ENCODE measurements at places on chromosomes 13 and 19.

GRCh38 chr19:12828494-12828893 lies 5.9 kb downstream of the RTBDN start:
- DNase-seq, result peak; percentile 36

GRCh38 chr19:1028062-1028926 lies 1.9 kb downstream of the CNN2 start:
- peak; percentile 77 for DNase-seq

DNA sequence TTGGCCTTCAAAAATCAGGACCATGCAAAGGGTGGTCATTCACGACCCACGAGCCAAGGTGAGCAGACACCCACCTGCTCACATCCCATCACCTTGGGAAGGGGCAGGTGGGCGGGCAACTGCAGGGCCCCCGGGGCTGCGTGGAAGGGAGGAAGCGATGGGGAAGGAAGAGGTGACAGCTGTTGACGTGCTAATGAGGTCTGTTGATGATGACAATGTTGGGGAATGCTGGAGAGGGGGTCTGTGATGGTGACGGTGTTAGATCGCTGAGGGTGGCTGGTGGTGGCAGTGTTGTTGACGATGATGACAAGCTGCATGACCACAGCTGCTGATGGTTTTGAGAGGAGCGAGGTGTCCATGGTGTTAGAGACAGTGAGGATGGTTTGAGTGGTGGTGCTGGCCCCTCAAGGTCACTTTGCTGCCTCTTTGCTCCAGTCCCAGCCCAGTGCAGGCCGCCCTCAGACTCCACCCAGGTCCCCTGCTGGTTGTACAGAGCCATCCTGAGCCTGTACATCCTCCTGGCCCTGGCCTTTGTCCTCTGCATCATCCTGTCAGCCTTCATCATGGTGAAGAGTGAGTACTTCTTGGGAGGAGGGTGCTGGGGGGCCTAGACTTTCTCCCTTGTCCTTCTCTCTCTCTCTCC lies 900 bp downstream of the MCEMP1 start:
- no peak for DNase-seq

- DNase-seq, result peak; percentile 32
These were observed 1.0 kb upstream of the PGLS start for GRCh38 chr19:17510220-17510993.

GRCh38 chr19:51407511-51408131 lies 9.8 kb downstream of the SIGLEC10 start:
- DNase-seq, result peak; percentile 44
